Kidney tubule cell (primary cell): ENCODE measurements at places on chromosomes 4 and X.

GRCh38 chr4:1759818-1760223, 33.3 kb upstream of the FGFR3 start:
- DNase-seq: no peak

- no peak for DNase-seq
These were observed 578.0 kb downstream of the BCOR start for GRCh38 chrX:39519566-39520301.

- peak; percentile 45 for DNase-seq
These were observed 81.2 kb upstream of the KCNIP4 start for GRCh38 chr4:22029803-22030202.

- DNase-seq: peak; percentile 76
These were observed 13.9 kb upstream of the PPEF2 start for GRCh38 chr4:75916091-75916661.

DNA sequence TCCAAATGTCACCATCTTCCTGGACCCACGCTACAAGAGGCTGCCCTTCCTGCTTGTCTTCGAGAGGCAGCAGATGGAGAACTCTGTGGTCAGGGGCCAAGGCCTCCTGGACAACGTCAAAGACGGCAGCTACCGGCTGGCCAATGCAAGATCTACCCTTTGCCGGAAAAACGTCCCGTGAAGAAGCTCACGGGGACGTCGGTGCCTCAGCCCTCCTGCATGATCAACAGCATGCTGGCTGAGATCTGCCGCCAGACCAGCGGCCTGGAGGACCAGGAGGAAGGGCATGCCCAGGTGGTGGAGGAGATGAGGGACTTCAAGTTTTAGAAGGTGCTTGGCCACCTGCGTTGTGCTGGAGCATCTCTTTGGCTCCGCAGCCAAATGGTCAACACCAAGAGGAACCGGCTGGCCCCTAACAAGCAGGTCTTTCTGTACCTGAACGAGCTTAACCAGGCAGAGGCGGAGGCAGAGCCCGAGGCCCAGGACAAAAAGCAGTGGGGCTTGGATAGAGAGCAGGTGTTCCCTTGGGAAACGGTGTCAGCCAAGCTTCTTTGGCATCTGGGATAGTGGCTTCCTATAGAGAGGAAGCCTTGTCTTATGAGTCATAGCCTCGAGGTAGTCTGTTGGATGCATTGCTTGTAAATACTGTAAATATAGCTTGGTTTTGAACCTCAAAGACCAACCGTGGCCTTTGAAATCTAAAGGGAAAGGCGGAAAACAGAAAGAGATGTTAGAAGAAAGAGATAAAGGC, 94.8 kb upstream of the ELOVL6 start:
- DNase-seq: no peak

DNA sequence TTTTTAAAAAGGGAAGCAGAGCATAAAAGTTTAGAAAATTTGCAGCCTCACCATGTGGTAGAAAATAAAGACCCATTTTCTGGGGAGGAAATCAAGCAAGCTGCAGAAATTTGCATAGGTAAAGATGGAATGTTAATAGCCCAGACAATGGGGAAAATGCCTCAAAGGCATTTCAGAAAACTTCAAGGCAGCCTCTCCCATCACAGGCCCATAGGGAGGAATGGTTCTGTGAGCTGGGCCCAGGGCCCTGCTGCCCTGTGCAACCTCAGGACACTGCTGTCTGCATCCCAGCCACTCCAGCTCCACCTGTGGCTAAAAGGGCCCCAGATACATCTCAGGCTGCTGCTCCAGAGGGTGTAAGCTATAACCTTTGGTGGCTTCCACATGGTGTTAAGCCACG, 137.9 kb downstream of the INPP4B start:
- no peak for DNase-seq

GRCh38 chrX:112816908-112817307, 23.7 kb downstream of the AMOT start:
- DNase-seq: no peak

GRCh38 chr4:152880263-152880662, 55.9 kb upstream of the FHDC1 start:
- no peak for DNase-seq

- peak; percentile 3 for DNase-seq
These were observed 669.6 kb downstream of the PCDH18 start for GRCh38 chr4:136862653-136863052.

DNA sequence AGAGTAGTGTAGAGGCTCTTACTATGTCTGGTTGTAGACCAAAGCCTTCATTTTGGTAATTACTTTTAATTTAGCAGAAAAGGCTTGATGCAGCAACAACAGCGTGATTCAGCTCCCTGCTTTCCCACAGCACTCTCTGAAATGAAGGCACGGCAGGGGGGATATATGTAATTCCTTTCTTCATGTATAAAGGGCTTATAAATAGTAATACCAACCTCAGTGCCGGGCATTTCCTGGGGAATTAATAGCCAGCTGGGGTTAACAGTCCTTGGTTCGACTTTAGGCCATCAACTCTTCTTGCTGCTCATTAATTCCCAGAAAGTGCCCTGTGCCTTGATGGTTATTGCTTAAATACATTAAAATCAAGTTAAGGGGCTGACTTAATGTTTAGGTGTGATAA, 669.0 kb downstream of the ZNF674 start:
- no peak for DNase-seq

DNA sequence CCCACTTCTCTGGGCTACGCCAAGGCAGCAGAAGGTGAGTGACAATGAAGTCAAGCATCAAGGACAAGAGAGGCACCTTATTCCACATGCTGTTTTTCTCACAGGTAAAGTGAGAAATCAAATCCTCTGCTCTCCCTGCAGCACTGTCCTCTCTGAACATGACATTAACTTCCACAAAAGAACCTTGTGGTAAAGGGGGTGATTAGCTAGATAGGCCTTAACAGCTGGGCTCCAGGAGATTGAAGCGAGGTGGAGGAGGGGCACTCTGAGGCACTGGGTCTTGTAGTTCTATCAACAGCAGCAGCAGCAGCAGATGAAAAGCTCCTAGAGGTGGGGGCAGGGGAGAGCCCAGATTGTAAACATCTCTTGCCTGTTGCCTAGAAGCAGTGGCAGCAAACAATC, 96.8 kb upstream of the CXXC4 start:
- no peak for DNase-seq

- no peak for DNase-seq
These were observed 712.0 kb upstream of the AADAT start for GRCh38 chr4:170801771-170802170.

- peak; percentile 62 for DNase-seq
These were observed 6.2 kb downstream of the NCAPG start for GRCh38 chr4:17817027-17817426.

- DNase-seq: no peak
These were observed 32.7 kb downstream of the MFAP3L start for GRCh38 chr4:169993531-169993930.

- DNase-seq: peak; percentile 53
These were observed at the start of gene KLF8 for GRCh38 chrX:56232221-56233082. Gene KLF8, plus strand, starts transcription at chrX:56232356. Its CDS starts 979 bp downstream, at chrX:56233335.

DNA sequence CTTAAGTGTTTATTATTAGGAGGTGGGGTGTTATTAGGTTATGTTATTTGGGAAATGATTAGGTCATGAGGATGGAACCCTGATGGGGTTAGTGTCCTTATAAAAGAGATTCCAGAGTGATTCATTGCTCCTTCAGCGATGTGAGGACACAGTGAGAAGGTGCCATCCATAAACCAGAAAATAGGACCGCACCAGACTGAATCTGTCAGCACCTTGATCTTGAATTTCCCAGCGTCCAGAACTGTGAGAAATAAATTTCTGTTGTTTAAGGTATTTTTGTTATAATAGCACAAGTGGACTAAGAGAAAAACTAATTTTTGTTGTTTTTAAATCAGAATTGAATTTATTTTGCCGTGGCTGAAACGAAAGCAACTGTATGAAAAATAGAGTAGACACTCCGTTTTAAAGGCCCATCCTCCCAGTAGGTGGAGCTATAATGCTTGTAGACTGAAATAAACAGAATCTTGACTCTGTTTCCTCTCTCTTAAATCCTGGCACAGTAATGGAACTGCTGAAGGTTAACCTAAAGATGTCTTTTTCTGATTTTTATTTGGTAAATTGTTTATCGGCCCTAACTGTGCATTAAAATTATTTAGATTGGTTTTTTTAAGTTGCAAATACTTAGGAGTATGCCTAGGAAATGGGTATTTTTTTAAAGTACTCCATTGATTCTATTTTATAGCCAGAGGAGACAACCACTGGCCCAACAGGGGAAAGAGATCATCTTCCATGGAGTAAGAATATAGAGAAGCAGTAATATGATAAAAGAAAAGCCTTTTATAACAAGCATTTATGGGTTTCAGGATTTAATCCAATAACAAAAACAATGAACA, 133.2 kb upstream of the ADAMTS3 start:
- DNase-seq: peak; percentile 66

GRCh38 chr4:54032558-54033135, 31.8 kb downstream of the CHIC2 start:
- no peak for DNase-seq

GRCh38 chr4:39706741-39707511, 9.0 kb downstream of the UBE2K start:
- DNase-seq: peak; percentile 51

GRCh38 chr4:10448991-10449390, 8.2 kb downstream of the ZNF518B start:
- DNase-seq: no peak

DNA sequence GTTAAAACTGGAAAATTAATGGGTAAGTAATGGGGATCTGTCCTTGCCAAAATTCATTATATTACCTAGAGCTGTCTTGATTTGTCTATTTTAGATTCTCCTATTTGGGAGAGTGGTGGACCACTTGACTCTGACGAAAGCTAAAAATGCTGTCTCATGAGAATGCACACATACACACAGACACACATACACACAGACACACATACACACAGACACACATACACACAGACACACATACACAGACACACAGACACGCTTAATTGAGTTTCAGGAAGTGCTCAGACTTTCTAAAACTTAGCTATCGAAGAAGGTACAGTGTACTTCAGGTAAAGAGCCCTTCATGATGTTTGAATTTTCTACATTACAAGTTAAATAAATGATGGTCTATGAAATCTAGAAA, 279.5 kb downstream of the ANKRD50 start:
- no peak for DNase-seq

GRCh38 chr4:153798420-153798819, 9.5 kb upstream of the SFRP2 start:
- DNase-seq: no peak

DNA sequence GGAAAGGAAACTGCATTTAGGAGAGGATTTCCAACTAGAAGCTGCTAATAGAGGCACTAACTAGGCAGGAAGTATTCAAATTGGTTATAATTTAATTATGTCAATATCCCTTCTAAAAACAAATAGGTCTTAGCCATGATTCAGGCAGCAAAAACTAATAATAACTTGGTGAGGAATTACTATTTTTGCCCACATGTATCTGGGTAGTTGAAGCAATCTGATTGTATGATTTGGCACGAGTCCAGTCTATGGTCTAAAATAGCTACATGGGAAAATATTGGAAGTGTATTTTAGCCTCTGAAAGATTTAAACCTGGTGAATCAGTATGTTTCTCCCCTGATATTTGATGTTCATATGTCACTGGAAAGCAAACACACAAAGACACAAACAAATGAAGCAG, 62.2 kb downstream of the MFAP3L start:
- no peak for DNase-seq

DNA sequence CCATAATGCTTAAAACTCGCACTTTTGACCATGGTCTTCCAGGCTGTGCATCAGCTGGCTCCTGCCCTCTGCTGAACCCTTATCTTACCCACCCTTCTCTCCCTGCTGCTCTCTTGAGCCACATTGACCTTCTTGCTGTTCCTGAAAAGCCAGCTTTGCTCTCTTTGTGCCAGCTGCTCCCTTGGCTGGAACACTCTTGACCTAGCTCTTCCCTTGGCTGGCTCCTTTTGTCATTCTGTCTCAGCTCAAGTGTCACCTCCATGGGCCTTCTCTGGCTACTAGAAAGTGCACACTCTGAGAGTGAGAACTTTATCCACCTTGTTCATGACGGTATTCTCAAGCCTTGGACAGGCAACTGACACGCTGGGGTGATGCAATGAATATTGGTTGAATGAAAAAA, 112.1 kb downstream of the MGST2 start:
- no peak for DNase-seq

DNA sequence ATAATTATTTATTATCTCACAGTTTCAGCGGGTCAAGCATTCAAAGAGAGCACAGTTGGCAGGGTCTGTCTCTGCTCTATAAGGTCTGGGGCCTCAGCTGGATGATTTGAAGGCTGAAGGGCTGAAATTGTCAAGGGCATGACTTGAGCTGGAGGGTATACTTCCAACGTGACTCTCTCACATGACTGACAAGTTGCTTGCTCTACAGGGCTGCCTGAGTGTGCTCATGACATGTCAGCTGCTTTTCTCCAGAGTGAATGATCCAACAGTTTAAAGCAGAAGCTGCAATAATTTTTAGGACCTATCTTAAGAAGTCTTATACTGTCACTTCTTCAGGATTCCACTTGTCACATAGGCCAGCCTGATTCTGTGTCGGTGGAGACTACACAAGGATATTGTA, 51.2 kb downstream of the TIGD2 start:
- DNase-seq: no peak

GRCh38 chr4:133641191-133641590, 492.1 kb downstream of the PCDH10 start:
- DNase-seq: no peak

DNA sequence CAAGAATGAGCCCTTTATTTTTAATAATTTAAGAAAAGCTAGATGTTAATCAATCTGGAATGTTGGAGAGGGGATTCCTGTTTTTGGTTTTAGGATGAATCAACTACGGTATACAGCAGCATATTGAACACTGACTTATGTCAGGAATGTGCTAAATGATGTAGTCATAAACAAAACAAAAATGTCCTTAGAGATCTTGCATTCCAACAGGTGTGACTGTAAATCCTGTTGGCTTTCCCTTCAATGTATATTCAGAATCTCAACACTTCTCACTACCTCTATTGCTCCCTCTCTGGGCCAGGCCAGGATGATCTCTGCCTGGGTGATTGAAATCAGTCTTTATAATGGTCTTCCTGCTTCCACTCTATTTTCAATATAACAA, 37.8 kb upstream of the BDH2 start:
- DNase-seq: peak; percentile 87

DNA sequence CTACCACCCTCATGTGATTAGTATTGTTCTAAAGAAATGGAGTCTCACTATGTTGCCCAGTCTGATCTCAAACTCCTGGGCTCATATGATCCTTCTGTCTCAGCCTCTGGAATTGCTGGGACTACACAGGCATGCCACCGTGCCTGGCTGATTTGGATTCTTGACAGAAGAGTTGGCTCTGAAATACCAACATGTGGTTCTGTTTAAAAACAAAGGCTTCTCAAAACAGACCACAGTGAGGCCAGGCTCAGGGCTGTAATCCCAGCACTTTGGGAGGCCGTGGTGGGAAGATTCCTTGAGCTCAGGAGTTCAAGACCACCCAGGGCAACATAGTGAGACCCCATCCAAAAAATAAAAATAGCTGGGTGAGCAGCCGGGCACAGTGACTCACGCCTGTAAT, 126.7 kb downstream of the DHRSX start:
- DNase-seq: no peak

- no peak for DNase-seq
These were observed 2.1 kb upstream of the ETDC start for GRCh38 chrX:135307171-135307570.

GRCh38 chr4:76003035-76003434, 4.3 kb downstream of the CXCL9 start:
- no peak for DNase-seq

GRCh38 chr4:107939307-107939706, 8.0 kb downstream of the CYP2U1 start:
- peak; percentile 44 for DNase-seq

- peak; percentile 88 for DNase-seq
These were observed 61.7 kb downstream of the PALLD start for GRCh38 chr4:168558599-168558998.

- no peak for DNase-seq
These were observed 37.0 kb upstream of the NOCT start for GRCh38 chr4:138978600-138978999.
